A549 treated with CORT108297 at 1 μM for 4 hours (cell line): ENCODE measurements at places on chromosomes 7 and 10. TPM values are rescaled to one million over a fixed set of nuclear protein-coding genes. Genes with fewer than 3 reads are reported as not detected.

VSTM2A gene
- total RNA-seq, result 0.13 TPM in 1 of 5 replicates, not detected in the others

MLXIPL gene
- 0.45 to 2.1 TPM (median 1.1 TPM) in 5 replicates for total RNA-seq

PTPN20 gene
- 3.8 to 5.4 TPM (median 4.3 TPM) in 5 replicates for total RNA-seq

CRHR2 gene
- total RNA-seq, result not detected in 5 replicates

AKR1C8 gene
- 0.09 to 0.42 TPM (median 0.15 TPM) in 4 of 5 replicates, not detected in the other for total RNA-seq

ZNF853 gene
- total RNA-seq, result 1.8 to 2.9 TPM (median 2.2 TPM) in 5 replicates

EFCAB10 gene
- total RNA-seq, result 2.4 to 3.7 TPM (median 3.0 TPM) in 5 replicates

RNF32 gene
- total RNA-seq, result 0.93 to 2.0 TPM (median 1.6 TPM) in 5 replicates

COL26A1 gene
- 0.32 to 0.58 TPM (median 0.49 TPM) in 5 replicates for total RNA-seq

TRIM50 gene
- not detected in 5 replicates for total RNA-seq

CFAP46 gene
- total RNA-seq, result 1.0 to 1.9 TPM (median 1.5 TPM) in 5 replicates

EEF1AKMT2 gene
- 15.3 to 23.7 TPM (median 17.8 TPM) in 5 replicates for total RNA-seq

ITPRID1 gene
- not detected in 5 replicates for total RNA-seq

PDZD7 gene
- total RNA-seq, result 0.48 to 1.4 TPM (median 0.92 TPM) in 5 replicates

NME8 gene
- not detected in 5 replicates for total RNA-seq

PIK3CG gene
- total RNA-seq, result not detected in 5 replicates

LEP gene
- total RNA-seq, result not detected in 5 replicates

NEURL1 gene
- total RNA-seq, result 0.20 to 0.59 TPM (median 0.52 TPM) in 5 replicates

CROT gene
- 5.7 to 8.6 TPM (median 7.0 TPM) in 5 replicates for total RNA-seq

C10orf62 gene
- total RNA-seq, result 0.10 TPM in 1 of 5 replicates, not detected in the others

SLC26A5 gene
- total RNA-seq, result not detected in 5 replicates

EIF5AL1 gene
- 2.2 to 3.2 TPM (median 2.4 TPM) in 5 replicates for total RNA-seq

FEZF1 gene
- not detected in 5 replicates for total RNA-seq

PKD2L1 gene
- 0.03 to 0.07 TPM (median 0.05 TPM) in 3 of 5 replicates, not detected in the others for total RNA-seq

DGKB gene
- total RNA-seq, result not detected in 5 replicates

CHST12 gene
- total RNA-seq, result 7.8 to 16.3 TPM (median 12.4 TPM) in 5 replicates

PPP1R3C gene
- total RNA-seq, result 17.2 to 22.9 TPM (median 20.4 TPM) in 5 replicates

SUGCT gene
- 0.56 to 1.6 TPM (median 0.95 TPM) in 5 replicates for total RNA-seq

RPEL1 gene
- total RNA-seq, result 0.05 to 0.08 TPM (median 0.07 TPM) in 4 of 5 replicates, not detected in the other

ENKUR gene
- 0.25 to 0.61 TPM (median 0.31 TPM) in 5 replicates for total RNA-seq

HMX3 gene
- 0.09 TPM in 1 of 5 replicates, not detected in the others for total RNA-seq

PRLHR gene
- total RNA-seq, result not detected in 5 replicates

PRR15 gene
- total RNA-seq, result 1.1 to 2.6 TPM (median 2.2 TPM) in 5 replicates
